ENCODE measurements at places on chromosomes 13 and 19.

DNA sequence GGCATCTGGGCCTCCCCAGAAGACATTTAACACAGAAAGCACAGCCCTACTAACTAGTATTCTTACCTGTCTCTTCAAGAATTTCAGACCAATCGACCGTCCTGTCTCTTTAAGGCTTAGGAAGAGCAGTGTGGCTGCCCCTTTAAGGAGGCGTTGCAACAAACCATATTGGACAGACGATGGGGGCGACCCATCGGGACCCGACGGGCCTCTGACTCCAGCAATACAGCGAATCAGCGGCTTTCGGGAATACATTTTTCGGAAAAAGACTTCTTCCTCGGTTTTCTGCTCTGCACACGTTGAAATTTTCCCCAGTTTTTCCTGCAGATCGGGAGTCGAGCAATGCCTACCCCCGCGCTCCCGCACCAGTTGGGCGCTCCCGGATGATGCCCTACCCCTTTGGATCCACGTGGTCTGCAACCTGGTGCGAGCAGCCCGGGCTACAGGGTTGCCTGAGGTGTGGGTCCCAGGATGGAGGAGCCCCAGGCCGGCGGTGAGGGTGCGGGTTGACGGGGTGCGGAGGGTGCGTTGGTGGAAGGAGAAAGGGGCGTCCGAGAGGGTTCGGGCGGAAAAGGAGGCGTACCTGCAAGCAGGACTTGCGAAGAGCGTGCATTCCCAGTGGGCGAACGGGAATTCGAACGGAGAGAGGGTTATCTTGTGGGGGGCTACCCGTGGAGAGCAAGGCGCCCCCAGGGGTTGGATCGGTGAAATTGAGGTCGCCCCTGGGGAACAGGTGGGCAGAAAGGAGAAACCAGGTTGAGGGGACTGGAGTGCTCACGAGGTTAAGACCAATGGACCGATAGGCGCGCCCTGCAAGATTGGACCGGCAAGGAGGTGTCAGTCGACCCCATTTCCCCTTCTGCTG, at the start of gene POLR1G:
TSS of gene POLR1G (plus strand) at position 419 of the 865 bp plus-strand sequence. CDS start at position 472, 53 bp downstream.
- peak; percentile 66 for DNase-seq

DNA sequence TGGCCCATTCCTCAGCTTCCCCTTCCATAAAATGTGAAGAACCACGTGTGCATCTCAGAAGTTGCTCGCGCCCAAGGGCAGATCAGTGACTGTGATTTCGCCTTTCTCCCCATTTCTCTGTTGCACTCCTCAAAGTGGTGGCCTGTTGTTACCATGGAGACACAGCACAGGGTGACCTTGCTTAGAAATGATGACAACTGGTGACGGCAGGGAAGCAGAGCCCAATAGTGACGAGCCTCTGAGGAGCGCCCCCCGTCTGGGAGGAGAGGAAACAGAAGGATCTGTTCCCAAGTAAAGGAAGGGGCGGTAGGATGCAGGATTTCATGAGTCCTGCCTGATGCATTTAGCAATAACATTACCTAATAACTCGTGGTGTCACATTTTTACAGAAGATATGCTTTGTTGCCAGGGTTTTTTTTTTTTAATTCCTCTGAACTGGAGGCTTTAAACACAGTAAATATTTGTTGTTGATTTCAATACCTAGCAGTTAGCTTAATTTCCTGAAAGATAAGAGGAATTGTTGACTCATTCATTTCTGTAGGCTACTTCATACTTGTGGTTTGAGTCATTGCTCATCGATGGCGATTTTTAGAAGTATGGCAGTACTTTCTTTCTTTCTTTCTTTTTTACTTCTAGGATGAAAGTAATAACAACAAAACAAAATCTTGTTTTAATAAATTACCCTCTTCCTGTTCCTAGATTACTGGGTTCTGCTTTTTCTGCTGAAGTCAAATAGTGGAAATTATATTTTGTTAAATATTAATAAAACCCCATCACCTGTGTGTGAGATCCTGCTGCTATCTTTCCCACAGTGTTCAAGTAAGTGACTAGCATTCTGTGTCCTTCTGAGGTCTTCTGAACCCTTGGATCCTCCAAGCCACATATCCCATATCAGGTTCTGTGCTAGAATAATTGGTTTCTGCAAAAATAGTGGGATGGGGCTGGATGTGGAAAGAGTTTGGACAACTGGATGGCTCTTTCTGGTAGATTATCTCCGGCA, 36.0 kb downstream of the MBNL2 start:
- no peak for DNase-seq

GRCh38 chr13:25927363-25927762, 124.5 kb downstream of the SHISA2 start:
- no peak for DNase-seq

DNA sequence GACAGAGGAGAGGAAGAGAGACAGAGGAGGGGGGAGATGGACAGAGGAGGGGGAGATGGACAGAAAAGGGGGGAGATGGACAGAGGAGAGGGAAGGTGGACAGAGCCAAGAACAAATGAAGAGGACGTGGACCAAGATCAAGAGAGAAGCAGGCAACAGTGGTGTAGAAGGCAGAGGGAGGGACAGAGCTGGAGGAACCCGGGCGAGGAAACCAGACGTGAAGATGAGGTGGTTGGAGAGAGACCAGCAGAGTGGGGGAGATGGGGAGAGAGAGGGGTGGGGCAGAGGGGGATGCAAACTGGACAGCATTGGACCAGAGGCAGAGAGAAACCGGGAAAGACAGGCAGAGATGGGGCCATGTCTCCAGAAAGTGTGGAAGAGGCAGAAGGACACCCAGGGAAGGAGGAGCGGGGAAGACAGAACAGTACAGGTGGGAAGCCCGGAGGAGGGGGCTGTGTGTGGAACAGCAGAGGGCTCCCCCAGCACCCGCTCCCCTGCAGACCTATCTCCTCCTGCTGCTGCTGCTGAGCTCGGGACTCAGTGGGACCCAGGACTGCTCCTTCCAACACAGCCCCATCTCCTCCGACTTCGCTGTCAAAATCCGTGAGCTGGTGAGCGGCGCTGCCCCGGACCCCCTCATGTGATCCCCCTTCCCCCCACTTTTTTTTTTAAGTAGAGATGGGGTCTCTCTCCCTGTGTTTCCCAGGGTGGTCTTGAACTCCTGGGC, 1.3 kb downstream of the FLT3LG start:
- no peak for DNase-seq

- DNase-seq: no peak
These were observed 118.9 kb upstream of the KL start for GRCh38 chr13:32897296-32897695.

- DNase-seq: no peak
These were observed 1620.6 kb upstream of the MIR17HG start for GRCh38 chr13:89726690-89727435.

GRCh38 chr13:79245937-79246577, 160.0 kb downstream of the RBM26 start:
- no peak for DNase-seq

DNA sequence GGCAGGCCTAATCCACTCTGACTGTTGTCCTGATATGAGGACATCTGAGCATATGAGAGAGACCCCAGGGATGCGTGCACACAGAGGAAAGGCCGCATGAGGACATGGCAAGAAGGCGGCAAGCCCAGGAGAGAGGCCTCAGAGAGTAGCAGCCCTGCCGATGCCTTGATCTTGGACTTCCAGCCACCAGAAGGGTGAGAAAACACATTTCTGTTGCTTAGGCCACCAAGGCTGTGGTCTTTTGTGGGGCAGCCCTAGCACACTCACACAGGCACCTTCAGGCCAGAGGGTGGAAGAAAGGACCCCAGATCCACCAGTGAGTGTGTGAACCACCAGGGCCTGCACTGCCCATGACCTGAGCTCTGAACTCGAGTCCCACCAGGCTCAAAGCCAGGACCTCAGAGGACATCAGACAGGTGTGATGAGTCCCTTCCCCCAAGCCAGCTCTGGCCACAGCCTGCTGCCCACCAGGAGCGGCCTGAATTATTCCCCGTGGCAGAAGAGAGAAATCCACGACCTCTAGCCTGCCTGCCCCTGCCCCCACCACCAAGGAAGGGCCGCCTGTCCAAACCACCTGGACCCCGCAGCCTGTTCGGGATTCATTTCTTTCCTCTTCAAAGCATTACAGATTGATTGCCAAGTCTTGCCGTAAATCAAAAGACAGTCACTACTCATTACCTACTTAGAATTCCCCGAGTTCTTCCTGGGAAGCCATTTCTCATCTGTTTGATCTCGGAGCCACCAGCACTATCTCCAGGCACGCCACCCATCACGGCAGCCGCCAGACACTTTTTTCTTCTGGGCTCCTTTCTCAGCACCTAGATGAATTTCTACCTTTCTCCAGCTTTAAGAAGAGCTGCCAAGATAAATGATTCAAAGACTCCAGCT, 72.2 kb downstream of the CEBPG start:
- no peak for DNase-seq

- DNase-seq: no peak
These were observed 221.3 kb upstream of the SLITRK6 start for GRCh38 chr13:86020351-86021002.

- DNase-seq: no peak
These were observed 41.2 kb upstream of the TPM4 start for GRCh38 chr19:16034958-16035560.

DNA sequence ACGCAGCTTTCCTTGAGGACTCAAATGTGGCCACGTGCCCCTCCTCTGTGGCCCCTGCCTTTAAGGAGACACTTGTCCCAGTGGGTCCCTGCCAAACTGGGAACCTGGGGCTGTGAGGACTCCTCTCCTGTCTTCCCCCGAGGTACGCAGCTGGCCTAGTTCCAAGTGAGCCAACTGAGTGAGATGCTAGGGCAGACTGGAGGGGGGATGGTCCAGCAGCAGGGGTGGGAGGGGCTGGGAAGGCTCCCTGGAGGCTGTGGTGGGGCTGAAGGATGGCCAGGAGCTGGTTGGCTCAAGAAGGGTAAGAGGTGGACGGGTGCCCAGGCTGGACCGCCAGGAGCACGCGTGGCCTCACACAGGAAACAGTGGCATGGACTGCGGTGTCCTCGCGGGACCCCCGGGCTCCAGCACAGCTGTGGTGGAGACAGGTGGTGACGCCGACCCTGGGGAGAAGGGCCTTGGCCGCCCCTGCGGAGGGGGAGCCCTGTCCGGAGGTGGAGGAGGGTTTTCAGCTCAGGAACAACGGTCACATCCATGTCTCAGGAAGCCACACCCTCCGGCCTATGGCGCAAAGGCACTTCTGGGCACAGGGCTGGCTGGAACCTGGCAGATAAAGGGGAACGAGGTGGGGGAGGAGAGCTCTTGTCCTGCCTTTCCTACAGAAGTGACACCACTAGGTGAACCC, 45.8 kb downstream of the MLLT1 start:
- DNase-seq: no peak

DNA sequence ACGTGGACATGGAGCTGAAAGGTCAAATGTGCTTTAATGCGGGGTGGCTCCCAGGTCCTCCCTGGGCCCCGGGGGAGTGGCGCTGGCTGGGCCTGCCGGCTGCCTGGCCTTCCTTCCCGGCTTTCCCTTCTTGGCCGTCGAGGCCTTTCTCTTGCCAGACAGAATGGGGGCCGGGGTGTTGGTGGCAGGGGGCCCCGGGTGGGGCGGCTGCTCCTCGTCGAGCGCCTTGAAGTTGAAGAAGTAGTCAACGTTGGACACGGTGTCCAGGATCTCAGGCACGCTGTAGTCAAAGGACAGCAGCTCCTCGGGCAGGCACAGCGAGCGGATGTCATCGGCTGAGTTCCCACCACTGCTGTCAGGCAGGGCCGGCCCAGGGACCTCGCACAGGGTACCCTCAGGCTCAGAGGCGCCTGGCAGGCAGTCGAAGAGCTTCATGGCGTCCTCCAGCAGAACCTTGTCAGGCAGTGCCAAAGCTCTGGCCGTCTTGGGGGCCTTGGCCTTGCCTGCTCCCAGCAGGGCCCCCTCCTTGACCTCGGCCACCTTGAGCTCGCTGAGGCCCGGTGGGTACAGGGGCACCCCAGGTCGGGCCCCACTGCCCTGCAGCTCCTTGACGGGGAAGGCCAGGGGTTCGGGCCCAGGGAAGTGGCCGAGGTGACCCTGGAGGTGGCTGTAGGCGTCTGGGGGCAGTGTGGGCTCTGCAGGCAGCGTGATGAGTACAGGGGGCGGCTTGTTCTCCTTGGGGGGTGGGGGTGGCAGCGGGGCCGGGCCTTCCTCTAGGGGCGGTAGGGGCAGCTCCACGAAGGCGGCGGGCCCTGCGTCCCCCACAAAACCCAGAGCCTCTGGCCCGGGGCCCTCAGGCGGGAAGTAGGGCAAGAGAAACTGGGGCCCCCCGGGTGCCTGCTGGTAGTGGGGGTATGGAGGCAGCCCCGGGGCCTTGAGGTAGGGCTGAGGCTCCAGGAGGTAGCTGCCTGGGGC, 1.3 kb downstream of the PRR22 start:
- no peak for DNase-seq

- DNase-seq: no peak
These were observed 24.4 kb upstream of the GPR18 start for GRCh38 chr13:99282264-99283231.

- no peak for DNase-seq
These were observed 39.2 kb downstream of the MYH14 start for GRCh38 chr19:50242581-50242980.

DNA sequence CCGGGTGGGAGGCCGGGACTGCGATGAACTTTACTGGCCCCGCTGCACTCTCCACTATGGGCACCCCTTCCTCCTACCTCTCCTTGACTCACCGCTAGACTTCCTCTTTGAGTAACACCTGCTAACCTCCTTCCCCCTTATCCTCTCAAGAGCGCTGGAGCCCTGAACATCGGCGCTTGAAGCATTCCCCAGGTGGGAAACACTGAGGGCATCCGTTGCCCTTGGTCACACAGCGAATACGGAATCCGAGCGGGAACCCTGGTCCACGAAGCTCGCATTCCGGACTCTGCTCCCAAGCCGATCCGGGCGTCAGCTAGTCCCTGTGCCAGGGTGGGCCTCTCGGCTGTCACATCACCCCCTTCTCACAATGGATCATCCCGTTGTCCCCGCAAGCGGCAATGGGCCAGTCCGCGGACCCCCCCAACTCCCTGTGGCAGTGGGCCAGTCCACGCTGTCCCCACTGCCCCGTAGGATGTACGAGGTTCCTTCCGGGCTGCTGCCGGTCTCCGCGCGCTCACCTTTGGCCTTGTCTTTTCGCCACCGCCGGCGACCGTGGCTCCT, 4.2 kb downstream of the LIPE start:
- peak; percentile 29 for DNase-seq

DNA sequence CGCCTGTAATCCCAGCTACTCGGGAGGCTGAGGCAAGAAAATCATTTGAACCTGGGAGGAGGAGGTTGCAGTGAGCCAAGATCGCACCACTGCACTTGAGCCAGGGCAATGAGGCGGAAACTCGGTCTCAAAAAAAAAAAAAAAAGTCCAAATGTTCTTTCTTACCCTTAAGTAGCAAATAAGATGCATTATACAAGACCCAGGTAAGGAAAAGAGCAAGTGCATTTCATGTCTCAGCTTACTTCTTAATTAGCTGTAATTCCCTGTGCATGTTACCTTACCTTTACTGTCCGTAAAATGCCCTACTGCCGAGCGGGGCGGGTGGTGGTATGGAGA, 3.8 kb upstream of the ZNF681 start:
- no peak for DNase-seq

DNA sequence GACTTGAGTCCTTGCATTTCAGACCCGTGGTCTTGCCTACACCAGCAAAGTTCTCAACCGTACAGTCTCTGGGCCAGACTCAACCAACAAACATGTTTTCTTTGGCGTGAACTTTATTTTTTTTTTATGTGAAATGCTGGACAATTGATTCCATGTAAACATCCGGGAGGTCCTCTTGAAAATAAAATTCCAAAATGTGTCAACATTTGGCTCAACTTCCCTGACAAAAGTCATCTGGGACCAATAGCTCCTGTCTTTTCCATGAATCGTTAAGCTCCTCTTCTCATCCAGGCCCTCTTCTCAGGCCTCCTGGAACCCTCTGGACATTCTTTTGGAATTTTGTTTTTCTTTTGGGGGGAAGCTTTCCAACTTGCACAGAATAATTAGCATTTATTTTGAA, 2.7 kb downstream of the ALDH16A1 start:
- no peak for DNase-seq
